ENCODE measurements at places on chromosomes 6 and 20.

- no peak for DNase-seq
These were observed 1513.7 kb downstream of the GRIK2 start for GRCh38 chr6:102907181-102907580.

DNA sequence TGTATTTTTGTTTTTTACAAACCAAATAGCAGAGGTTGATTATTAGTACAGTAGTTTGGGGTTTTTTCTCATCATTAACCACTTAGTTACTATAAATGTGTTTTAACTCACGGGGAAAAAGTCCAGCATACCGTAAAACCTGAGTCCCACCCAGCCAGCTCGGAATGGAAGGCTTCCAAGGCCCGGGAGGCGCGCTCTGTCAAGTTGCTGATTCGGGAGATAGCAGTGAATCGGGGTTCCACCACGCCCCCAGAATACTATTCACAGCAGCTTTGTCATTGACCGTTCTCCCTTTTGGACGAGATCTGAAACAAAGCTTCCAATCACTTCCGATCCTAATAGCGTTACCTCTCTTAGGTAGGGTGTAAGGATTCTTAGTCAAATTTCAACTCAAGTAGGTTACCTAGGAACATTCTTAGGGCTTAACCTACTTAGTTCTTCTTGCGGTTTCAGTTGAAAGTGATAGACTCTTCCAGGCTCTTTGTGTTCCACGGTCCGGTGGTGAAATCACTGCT is 232.8 kb upstream of the QKI start:
- DNase-seq, result no peak

- peak; percentile 40 for DNase-seq
These were observed 3.6 kb downstream of the EPB41L2 start for GRCh38 chr6:131059486-131059885.

- DNase-seq, result no peak
These were observed 116.2 kb upstream of the MMS22L start for GRCh38 chr6:97399208-97399607.

- no peak for DNase-seq
These were observed 11.8 kb downstream of the TCF15 start for GRCh38 chr20:598133-598850.

DNA sequence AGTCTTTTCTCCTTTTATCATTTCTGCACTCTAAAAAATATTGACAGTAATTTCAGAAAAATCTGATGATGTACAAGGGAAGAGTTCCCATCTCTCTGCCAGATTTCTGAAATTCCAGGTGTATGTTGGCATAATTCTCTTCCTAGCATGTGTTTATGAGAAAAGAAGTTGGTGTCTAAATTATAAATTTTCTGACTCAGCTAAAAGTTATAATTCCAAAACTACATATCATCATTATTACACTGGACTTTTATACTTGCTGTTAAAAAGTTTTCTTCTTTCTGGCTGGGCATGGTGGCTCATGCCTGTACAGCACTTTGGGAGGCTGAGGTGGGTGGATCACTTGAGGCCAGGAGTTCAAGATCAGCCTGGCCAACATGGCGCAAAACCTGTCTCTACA is 135.7 kb upstream of the SAMD5 start:
- no peak for DNase-seq

DNA sequence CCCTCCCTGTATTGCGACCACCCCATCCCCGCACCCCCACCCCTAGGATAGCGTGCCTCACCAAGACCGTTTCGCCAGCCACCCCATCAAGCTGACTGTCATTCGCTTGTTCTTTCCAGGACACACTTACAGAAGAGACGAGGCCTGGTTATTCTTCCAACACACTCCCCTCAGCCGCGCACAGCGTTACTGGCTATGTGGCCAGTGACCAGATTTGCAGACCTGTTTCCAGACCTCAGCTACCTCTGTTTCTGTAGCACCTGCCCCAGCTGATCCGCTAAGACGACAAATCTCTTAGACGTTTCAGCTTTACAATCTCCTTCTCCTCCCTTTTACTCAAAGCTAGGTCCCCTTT is 26.1 kb downstream of the HLA-F start:
- no peak for DNase-seq

DNA sequence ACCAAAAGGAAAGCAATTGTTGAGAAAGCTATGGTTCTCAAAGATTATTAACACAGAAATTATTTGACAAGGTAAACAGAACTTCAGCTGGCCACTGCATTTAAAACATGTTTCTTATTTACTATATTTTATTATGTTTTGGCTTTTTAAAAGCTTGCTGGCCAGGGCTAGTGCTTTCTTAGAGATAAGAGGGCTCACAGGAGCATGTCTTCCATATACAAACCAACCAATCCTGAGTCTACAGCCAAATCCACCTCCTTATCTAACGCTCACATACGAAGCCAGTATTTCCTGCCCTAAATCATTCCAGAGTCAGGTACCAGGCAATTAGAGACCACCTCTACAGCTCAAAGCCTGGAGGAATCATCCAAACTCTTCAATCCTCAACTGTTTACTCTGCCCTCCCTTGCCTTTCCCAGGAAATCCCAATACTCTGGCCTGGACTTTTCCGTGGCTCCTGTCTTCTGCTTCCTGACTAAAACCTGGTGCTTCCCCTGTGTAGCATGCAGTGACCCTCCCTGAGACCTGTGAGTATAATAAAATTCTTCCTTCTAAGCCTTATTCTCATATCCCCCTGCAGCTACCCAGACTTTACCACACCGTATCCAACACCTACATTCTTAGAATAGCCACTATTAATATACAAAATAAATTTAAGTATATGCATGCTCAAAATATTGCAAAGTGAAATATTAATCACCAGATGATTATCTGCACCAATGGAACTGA is 33.2 kb downstream of the RANBP9 start:
- DNase-seq, result no peak

GRCh38 chr6:128230267-128230989 is 290.0 kb downstream of the PTPRK start:
- no peak for DNase-seq

DNA sequence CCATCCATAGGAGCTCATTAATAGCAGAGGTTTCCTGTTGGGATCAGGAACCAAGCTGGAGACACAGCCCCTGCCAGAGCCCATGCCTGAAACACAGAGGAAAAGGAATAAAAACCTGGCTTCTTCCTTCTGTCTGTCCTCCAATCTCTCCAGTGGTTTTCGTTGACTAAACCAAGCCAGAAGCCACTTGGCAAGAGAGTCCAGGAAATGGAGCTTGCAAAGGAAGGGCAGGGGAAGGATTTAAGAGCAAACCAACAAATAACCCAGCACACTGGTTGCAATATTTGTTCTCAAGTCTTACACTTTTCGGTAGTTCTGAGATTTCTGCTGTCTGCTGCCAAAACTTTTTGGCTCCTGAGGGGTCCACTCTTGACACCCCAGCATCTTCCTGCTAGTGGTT is 137.0 kb upstream of the BMP2 start:
- DNase-seq, result peak; percentile 29

GRCh38 chr6:154648888-154649205 is 84.4 kb upstream of the SCAF8 start:
- no peak for DNase-seq

DNA sequence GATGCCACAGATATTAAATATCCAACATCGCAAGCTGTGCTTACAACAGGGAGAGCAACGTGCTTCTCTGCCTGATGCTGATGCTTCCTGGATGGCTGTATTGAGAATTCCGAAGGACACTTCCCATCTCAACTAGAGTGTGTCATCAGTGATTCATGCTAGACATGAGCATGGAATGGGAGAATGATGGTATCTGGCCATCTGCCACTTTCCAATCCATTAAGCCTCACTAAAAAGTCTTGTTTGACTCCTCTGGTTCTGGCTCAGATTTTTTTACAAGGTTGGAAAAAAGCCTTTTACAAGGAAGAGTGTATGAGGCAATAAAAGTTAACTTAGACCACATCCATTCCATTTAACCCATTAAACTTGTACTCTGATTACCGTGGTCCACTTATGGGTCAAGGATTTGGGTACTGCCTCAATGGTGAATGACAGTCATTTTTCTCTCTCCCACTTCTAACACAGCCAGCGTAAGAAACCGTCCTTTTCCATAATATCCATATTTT is 265.3 kb downstream of the UST start:
- DNase-seq, result peak; percentile 93

GRCh38 chr6:16370943-16371342 is 132.6 kb downstream of the GMPR start:
- DNase-seq, result no peak

DNA sequence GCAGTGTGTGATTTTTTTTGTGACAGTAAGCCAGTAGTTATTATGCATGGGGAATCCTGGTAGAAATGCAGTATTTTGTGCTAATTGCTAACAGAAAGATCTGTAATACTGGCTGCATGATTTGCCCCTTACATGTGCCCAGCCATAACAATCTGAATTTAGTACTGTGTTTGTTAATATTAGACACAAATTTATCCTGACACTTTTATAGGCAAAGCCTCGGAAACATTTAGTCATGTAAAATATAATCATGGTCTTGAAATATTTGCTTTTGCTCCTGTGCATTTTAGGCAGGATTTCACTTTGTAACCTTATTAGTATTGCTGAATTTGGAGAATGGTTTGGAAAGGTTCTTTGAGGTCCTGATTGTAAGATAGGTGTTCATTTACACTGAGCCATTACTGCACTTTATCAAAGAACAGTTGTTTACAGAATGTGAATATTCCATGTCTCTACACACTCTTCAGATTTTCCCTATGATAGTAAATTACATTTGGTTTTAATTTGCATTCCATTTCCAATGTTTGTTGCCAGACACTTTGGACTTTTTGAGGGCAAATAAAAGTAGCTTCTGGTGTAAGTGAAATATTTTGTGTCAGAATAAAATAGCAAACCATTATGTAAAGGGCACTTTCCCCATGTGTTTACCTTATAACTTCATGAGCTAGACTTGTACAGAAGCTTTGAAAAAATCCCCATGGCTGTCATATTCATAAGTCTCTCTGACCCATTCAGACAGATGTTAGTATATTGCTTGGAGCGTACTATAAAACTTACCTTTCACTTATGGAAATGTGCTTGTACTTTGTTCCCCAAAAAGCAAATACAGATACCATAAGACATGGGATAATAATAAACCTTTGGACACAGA is 349.9 kb downstream of the ARHGAP18 start:
- DNase-seq, result no peak

DNA sequence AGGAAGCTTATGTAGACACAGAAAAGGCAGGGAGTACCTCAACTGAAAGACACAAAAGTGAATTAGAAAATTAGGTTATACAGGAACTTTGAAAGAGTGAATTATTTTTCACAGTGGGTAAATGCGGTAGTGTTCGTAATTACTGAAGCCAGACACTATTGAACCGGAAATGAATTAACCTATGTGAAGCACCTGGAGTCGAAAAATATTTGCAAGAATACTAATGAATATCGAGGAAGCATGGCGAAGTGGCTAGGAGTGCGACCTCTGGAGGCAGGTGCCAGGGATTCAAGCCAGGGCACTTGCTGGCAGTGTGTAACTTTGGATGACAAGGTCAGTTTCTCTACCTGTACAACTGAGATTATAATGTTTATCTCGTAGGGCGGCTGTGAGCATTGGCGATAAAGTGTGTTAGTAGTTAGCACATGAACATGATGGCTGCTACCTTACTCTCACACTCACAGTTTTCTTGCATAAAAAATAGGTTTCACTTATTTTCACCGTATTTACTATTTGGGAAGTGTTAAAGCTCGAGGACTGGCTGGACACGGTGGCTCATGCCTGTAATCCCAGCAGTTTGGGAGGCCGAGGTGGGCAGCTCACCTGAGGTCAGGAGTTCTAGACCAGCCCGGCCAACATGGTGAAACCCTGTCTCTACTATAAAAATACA is 567 bp upstream of the SLC18B1 start:
- DNase-seq, result peak; percentile 72

- DNase-seq, result peak; percentile 48
These were observed 49.7 kb downstream of the KLHL31 start for GRCh38 chr6:53615633-53616449.

GRCh38 chr6:235763-236360 is 56.4 kb upstream of the DUSP22 start:
- DNase-seq, result peak; percentile 39

GRCh38 chr6:9841886-9842725 is 572.8 kb downstream of the TFAP2A start:
- no peak for DNase-seq

- no peak for DNase-seq
These were observed 84.7 kb upstream of the PHACTR3 start for GRCh38 chr20:59519707-59520014.

- DNase-seq, result peak; percentile 85
These were observed 88.1 kb downstream of the SYNJ2 start for GRCh38 chr6:158069800-158070195.

GRCh38 chr20:32539817-32540675 is 45.1 kb downstream of the NOL4L start:
- no peak for DNase-seq

DNA sequence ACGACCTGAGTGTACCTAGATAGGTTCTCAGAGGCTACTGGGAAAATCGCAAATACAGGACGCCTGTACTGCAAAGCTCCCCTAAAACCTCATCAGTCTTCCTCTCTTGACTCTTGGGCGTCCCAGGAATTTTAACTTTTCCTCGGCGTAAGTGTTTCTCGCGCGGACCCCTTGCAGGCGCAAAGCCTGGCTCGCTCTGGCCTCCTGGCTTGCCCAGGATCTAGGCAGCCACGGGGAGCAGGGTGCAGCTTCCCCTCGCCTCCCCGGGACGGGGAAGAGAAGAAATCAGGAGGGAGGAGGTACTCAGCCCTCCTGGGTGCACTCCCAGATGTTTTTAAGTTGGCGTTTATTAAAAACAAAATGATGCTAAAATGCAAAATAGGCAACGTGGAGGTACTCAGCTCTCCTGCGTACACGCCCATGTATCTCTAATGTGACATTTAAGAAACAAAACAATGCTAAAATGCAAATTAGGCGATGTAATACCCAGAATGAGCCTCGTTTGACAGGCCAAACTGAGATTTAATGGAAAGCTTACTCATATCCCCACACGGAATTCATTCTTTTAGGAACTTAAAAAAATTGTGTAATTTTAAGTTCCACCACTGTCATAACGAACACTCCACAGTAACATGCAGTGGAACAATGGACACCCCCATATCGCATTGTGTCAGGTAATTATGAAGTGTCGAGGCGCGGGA is 1.6 kb upstream of the SOBP start:
- no peak for DNase-seq

- no peak for DNase-seq
These were observed 44.1 kb downstream of the NHSL1 start for GRCh38 chr6:138454981-138455706.

DNA sequence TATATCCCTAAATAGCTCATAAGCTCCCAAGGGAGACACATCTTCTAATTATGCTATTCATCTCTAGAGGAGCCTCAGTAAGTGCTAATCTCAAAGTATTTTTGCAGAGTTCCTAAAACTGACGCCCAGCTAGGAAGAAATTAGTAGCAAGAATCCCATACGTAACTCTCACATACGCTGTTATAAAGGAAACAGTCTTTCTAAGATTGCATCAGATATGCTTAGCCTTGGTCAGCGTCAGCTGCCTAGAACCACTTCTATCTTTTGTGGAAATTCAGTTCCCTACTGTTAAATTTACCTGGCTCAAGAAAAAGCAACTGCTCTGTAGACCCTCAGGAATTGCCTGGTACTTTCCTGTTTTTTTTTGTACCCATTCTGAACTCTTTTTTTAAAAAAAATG is 13.6 kb downstream of the RIPOR2 start:
- no peak for DNase-seq

All from fibroblast of pulmonary artery (primary cell).